ENCODE measurements at places on chromosomes 13 and 19.

DNA sequence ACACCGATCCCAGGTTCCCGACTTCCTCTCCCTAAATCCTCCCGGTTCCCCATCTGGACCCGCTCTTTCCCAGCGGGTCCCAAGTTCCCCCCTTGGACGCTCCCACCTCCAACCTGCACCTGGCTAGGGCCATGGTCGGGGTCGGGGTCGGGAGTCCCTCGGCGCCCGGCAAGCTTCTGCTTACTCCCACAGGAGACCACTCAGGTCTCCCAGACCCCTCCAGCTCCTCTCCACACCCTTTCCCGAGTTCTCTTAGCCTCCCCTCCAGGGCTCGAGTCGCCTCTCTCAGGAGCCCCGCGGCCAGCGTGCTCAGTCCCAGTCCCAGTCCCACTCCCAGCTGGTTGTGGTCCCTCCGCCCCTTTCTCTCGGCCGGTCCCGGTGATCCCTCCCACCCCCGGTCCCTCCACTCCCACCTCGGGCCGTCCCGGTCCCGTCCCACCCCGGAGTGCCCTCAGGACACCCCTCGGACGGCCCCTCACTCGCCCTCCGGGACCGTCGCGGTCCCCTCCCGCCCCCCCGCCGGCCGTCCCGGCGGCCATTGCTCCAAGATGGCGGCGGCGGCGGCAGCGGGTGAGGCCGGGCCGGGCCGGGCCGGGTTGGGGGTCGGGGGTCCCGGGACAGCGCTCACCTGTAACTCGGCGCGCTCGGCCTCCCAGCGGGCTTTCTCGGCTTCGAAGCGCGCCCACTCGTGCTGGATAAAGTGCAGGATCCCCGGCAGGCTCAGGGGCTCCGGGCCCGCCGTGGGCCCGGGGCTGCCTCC is at the start of gene FKRP:
TSS of gene FKRP (plus strand) at position 537 of the 760 bp plus-strand sequence. CDS start 9,394 bp downstream, outside the sequence.
- DNase-seq = peak; percentile 35

GRCh38 chr19:281156-281853 is 9.9 kb downstream of the PLPP2 start:
- DNase-seq = no peak

- no peak for DNase-seq
Measured at GRCh38 chr19:49855277-49855675, 4.3 kb downstream of the PTOV1 start.

DNA sequence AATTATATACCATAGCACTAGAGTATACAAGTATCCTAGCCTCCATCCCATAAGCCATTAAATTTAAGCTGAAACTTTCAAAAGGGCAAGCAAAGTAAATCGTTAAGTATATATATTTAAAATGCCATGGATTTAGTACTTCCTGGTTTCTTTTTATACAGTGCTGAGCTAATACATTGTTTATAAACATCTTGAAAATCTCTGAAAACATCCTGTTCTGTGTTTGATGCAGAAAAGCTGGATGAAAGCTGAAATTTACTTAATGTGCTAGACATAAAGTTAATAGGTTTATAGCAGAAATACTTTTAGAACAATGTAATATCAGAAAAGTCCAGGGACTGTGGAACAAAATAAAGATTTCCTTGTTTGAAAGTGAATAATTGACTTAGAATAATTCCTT is 875.4 kb downstream of the SLITRK6 start:
- DNase-seq = no peak

DNA sequence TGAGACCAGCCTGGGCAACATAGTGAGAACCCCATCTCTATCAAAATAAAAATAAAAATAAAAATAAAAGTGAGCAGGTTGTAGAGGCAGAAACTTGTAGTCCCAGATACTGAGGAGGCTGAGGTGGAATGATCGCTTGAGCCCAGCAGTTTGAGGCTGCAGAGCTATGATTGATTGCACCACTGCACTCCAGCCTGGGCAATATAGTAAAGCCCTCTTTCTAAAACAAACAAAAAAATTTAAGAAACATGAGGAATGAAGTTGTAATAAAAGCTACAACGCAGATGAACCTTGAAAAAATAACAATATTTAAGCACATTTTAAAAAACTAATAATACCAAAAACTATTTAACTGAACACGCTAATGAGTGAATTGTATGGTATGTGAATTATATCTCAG is 919.3 kb downstream of the UQCRFS1 start:
- no peak for DNase-seq

DNA sequence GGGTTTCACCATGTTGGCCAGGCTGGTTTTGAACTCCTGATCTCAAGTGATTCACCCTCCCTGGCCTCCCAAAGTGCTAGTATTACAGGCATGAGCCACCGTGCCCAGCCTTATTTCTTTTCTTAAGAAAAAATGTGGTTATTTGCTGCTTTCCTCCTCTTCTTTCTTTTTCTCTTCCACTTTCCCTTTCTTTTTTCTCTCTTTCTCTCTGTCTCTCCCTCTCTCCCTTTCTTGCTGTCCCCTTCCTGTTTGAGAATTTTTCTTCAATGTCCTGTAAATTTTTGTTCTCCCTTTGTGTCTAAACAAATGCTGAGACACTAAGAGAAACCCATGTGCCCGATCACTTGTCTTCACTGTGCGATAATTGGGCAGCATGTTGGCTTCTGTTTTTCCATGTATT is 2.2 kb downstream of the LEUTX start:
- no peak for DNase-seq

All from A673 (cell line).